Lung (tissue), 17 donors: ENCODE measurements at places on chromosomes 3 and 15. TPM values are rescaled to one million over a fixed set of nuclear protein-coding genes. Genes with fewer than 3 reads are reported as not detected.

DNA sequence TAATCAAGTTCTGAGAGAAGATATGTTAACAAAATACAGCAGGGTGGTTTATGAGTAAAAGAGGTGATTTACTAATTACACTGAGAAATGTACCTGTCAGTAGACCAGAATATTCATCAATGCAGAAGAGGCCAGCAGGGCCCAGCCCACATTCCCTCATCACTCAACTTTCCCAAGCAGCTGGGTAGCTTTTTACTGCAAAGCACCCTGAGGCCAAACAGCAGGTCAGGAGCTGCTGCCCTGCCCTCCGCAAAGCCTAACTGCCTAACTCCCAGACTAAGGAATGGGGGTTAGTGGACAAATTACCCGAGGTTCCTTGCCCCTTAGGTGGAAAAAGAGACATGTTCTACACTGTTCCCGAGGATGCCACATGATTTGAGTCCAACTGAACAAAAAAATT, 108.2 kb downstream of the TBL1XR1 start:
- DNase-seq: no peak

DNA sequence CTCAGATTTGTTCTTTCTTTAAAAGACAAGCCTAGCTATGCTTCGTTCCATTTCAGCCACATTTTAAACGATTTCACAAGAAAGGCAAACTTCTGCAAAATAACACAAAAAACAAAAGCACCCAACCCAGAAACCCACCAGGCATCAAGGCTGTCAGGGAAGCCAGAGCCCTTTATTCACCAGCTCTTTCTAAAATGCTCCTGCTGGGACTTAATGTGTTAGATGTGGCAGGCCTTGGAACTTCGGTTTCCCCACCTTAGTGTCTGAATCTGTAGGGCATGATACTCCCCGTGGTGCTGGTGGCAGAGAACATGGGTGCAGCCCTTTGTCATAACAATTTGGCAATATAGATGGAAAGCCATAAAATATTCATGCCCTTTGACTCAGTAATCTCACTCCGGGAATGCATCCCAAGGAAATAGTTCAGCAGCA, 56.8 kb upstream of the LCTL start:
- no peak for DNase-seq

GRCh38 chr15:56337084-56337725, 28.0 kb upstream of the TEX9 start:
- DNase-seq: no peak

GRCh38 chr3:43331381-43331780, 45.0 kb downstream of the SNRK start:
- no peak for DNase-seq

DNA sequence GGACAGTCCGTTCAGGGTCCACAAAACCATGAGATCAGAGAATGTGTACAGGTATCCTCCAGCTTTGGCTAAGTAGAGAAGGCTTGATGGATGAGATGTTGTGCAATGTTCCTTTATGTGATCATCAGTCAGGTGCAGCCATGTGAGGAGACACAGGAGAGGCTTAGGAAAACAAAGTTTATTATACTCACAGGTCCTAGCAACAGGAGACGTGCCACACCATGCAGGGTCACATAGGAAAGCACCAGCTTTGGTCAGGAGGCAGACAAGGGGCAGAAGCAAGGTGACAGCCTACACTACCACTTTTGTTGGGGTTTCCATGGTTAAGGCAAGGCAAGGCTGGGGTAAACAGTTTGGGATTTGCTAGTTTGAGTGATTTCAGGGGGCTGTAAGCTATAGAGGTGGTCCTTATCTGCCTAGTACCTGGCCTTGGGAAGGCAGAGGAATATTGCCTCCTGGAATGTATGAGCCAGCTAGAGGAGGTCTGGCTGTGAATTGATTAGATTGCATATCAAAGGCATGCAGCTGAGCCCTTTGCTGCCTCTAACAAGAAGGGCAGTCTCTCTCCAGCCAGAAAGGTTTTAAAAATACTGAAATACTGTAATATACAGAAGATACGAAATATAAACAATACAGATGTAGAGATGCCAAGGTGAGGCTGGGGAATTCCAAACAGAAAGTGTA, 248.6 kb downstream of the RYR3 start:
- no peak for DNase-seq

DNA sequence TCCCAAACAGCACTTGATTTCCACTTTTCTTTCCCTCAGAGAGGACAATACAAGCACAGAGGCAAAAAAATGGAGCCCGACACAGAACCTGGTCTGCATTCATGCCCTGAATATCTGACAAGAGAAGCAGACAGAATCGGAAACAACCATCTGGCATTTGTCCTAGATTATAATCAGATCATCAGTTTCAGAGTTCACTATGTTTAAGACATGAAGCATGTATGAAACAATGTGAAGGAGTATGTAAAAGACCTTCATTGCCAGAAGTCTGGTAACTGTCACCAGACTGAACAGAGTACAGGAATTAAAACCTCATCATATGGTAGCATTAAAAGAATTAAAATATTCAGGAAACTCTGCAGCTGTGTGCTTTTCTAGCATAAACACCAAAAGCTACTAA, 65.0 kb downstream of the SETD2 start:
- DNase-seq: no peak

Gene CDHR4
- total RNA-seq: 7.8 TPM
